ENCODE measurements at places on chromosomes 6 and 20. TPM values are rescaled to one million over a fixed set of nuclear protein-coding genes. Genes with fewer than 3 reads are reported as not detected.

- DNase-seq, result no peak
These were observed 91.4 kb upstream of the DEFB112 start for GRCh38 chr6:50141100-50141499.

DNA sequence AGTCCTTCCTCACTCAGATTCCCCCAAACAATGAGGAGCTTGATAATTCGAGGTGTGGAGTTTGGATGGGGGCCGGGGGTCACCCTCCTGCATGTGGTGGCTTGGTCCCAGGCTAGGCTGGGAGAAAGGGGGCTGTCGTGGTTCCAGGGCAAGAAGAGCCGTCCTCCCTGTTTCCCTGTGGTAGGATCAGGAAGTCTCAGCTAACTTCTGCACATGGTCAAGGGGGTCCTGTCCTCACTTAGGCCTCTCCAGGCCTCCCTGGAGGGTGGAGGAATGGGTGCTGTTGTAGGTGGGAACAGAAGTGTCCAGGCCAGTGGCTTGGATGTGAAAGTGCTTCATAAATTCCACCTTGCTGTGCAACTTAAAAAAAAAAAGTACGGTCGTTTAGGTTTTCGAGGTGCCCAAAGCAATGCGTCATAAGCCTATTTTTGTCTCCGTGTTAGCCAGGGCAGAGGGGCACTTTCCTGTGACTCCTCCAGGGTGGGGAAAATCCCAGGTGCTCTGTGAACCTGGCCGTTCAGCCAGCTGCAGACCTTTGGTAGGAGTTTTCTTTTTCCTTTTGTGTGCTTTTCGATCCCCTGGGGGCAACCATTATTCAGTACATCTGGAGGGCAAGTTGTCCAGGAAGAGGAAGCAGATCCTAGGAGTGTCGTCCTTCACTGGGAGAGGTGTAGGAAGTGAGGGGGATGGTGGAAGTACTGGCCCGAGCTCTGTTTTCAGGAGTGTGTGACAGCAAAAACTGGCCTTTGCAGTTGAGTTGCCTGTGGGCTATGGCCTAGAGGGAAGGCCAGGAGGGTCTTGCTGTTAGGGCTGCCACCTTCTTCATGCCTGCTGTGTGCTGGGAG lies 9.6 kb downstream of the IGF2R start:
- no peak for DNase-seq

DNA sequence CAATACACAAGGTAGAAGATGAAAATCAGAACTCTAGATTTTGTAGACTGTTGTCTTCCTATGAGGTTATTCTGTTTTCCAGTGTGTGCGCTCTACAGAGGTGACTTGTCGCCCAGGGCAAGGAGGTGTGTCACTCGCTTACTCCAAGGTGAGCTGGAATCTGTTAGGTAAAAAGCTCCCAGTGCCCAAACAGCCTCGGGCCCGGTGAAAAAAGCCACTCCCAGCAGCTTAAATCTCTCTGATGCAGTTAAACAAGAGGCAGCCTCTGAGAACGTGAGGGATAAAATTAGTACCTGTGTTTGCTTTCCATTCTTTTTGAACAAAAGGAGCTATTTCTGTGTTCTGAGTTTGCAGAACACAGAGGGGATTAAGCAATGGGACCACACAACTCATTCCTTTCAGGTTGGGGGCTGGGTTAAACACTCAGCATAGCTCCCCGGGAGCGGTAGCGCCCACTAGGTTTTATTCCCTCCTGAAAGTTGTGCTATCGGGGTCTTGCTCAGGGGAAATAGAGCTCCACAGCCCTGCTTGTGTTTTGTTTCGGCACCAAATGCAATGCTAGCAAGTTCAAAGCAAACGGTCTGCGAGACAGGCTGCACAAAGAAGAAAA lies 181.2 kb downstream of the FOXA2 start:
- DNase-seq, result no peak

Gene AIF1
- total RNA-seq, result not detected

- DNase-seq, result no peak
These were observed at the start of gene RBBP8NL for GRCh38 chr20:62427172-62428001. Gene RBBP8NL, minus strand, starts transcription at chr20:62427539. Its CDS starts 7,892 bp downstream, at chr20:62419647.

- no peak for DNase-seq
These were observed 9.2 kb upstream of the DEFB110 start for GRCh38 chr6:50030777-50031562.

Gene TBC1D22B
- total RNA-seq, result 10.8 TPM

DNA sequence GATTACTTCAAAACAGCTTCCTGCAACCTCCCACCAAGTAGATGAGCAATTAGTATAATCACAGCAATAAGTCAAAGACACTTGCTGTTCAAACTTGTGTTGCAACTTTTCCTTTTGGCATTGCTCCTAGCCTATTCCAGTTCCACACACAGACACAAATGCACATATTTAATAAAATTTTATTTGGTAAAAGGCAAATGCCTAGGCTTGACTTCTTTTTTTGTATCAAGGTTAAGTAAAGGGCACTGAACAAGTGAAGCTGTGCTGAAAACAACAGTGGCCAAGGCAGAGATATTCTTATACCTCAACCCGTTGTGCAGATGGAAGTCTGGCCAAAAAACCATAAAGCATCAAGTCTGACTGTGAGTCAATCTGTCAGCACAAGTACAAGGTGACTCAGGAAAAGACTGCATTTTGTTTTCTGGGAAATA lies 708.4 kb upstream of the CITED2 start:
- peak; percentile 69 for DNase-seq

DNA sequence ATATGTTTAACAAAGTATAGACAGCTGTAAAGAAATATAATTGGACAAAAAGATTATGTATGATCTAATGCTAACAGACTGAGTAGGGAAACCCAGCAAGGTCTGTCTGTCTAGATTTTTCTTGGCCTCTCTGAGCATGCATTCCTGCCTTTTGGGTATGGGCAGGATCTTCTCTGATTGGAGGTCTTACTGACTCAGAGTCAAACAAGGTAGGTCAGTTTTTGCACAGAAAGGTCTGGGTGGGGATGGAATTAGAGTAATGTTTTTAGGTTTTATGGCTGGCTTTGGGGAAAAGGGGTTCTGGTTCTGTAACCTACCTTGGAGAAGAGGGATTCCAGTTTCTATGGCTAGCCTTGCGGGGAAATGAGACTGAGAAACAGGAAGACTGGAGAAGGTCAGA lies 65.5 kb downstream of the LIN28B start:
- no peak for DNase-seq

Gene RTN4IP1
- total RNA-seq, result 5.3 TPM

- no peak for DNase-seq
These were observed 474.8 kb upstream of the ID4 start for GRCh38 chr6:19362396-19362795.

Gene MYB
- not detected for total RNA-seq

DNA sequence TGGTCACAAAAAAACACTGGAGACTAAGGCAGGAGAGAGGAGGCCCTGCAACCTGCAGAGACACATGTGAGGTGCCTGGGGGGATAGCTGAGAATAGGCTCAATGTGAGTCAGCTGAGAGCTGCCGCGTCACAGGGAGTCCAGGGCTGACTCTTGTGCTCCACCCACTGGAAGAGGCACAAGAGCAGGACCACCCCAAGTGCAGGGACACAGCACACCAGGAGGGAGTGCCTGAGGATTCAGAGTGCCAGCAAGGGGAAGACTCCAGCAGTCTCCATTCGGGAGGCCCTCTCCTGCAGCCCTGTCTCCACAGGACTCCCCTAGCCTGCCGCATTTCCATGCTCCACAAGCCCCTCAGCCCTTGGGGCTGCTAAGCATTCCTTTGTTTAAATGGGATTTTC lies 105.5 kb downstream of the HUS1B start:
- peak; percentile 13 for DNase-seq

DNA sequence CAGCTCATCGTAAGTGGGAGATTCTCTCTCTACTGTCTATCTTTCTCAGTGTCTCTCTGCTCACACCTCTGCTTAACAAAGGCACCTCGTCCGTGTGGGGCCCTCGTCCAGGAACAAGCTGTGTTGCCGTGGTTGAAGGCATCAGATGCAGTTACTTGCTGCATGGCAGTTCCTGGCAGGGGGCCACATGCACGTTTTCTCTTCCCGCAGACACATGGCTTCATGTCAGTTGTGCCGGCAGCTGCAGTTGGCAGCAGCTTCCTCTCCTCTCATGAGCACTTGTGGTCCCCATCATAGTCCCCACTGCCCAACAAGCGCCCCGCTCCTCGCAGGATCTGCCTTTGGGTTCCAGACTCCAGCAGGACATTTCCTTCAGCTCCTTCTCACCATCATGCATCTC lies 7.1 kb upstream of the AFDN start:
- no peak for DNase-seq

Gene TP53TG5
- total RNA-seq, result not detected

DNA sequence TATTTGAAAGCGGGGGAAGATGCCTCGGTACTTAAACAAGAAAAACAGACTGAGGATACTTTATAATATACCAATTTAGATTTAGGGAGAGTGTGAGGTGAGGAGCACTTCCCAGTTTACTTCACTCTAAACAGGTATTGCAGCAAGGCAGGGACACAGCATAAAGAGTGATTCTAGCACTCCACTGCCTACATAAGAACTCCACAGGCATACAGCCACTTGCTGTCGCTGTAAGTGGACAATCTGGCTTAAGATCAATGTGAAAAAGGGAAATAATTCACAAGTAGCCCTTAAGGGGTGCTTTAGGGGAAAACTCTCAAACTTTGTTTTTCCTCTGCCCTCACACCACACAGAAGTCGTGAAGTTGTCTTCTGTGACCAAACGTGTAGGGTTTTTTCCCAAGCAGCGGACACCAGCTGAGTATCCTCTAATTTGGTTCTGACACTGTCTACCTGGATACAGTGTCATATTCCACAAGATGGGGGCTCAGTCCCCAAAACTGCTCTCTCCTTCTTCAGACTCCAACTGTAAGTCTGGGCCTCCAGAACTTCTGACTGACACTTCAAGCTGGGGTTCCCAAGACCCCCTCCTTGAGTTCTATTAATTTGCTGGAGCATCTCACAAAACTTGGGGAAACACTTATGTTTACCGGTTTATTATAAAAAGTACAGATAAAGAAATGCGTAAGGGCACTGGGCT lies 9.3 kb downstream of the ADNP start:
- DNase-seq, result no peak

DNA sequence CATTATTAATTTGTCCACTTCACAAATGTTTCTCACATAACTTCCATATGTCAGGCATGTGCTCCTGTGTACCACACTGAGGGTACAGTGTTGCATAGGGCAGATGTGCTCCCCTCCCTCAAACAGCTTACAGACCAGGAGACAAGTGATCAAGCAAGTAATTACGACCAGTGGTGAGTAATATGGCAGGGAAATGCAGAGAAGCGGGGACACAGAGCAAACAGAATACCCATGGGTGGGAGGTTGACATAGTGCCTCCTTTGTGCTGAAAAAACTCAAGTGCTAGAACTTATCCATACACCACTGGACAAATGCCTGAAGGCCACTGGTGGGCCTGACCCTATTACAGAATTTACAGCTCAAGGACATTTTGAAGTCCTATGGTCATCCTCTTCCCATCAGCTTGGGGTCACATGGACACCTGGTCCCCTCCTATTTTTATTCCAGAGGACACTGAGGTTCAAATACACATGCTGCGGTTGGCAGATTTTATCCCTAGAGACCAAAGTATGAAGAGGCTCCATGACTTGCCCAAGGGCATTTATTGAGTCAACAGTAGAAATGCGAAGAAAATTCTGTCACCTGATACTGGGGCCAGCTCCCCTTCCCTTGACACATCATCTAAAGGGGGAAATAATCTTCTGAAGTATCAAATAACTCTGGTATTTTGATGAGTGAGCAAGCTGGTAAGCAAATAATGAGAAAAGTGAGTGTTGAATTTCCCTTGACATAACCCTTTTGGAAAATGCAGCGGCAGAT lies 116.6 kb downstream of the QRSL1 start:
- no peak for DNase-seq

DNA sequence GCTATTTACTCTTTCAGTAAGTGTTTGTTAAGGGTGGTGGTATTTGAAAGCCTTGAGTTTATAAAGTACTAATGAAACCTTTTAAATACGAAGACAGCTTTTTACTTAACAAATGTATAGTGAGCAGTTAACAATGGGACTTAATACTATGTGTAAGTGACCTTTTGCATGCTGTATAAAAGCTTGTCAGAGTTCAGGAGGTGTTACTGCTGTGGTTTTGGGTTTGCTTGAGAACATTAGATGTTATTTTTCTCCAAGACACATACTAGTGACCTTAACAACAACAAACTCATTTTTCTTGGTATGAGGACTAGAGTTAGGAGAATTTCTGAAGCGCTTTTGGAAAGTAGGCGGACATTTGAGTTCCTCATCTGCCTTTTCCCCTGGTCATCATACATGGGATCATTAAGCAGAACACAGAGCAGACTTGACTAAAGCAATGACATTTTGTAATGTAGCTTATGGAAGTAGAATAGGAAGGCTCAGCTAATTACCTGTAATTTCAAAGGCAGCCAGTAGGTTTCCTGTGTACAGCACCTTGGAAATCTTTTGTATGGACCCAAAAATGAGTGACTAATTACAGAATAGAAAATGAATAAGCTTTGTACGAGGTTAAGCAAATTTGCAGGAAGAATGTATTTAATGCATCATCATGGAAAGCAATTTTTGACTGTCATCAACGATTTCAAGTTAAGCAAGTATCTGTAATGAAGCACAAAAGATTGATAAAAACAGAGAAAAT lies 14.1 kb downstream of the CDYL start:
- DNase-seq, result no peak

DNA sequence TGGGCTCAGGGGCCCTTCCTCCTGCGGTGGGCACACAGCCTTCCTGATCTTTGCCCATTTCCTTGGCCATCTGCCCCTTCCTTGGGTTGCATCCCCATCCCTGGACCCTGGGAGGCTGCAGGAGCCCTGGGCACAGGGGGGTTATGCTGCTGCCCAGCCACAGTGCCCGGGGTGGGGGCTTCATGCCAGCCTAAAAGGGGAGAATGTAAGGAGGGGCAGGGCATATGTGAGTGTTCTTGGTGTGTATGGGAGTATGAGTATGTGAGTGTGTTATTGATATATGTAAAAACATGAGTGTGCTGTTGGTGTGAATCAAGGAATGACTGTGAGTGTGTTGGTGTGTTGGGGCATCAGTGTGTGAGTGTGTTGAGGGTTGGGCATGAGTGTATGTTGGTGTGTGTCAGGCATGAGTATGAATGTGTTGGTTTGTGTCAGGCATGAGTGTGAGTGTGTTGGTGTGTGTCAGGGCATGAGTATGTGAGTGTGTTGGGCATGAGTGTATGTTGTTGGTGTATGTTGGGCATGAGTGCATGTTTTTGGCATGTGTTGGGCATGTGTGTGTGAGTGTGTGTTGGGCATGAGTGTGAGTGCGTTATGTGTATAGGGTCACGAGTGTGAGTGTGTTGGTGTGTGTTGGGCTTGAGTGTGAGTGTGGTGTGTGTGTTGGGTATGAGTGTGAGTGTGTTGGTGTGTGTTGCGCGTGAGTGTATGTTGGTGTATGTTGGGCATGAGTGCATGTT lies 14.7 kb upstream of the CST8 start:
- DNase-seq, result no peak
